ENCODE measurements at places on chromosomes 3 and 15.

GRCh38 chr3:8319935-8320634, 181.5 kb upstream of the LMCD1 start:
- no peak for DNase-seq

GRCh38 chr15:51798281-51798680, 31.2 kb upstream of the TMOD3 start:
- no peak for DNase-seq

DNA sequence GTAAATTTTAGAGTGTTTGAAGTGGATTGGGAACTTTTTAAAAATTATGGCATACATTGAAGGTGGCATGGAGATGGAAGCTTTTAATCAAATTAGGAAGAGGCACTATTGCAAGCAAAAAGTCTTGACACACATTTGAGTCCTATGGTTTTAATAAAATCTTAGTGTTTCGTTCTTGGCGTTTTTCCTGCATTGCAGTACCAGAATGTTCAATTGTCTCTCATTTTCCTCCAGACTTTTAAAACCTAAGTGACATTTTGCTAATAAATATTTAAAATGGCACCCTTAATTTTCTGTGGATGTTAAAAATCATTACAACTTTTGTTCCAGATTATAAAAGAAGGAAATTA, 2.2 kb downstream of the TGFBR2 start:
- no peak for DNase-seq

DNA sequence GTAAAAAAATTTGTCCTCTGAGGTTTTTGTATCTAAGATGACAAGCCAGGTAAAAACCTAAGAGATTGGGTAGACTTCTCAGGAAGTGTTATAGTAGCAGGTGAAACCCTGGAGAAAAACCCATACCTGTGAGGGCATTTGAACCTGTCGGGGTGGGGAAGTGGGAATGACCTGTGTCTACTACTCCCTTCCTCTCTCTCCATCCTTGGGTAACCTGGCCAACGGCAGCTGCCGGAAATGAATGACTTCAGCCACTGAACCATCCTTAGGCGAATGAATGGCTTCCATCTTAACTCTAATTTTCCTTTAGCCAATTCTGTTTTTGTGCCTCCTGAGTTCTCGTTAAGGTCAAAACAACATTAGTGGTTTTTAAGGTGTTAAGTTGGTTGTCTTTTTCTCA, 16.8 kb downstream of the GPR15 start:
- DNase-seq = no peak

DNA sequence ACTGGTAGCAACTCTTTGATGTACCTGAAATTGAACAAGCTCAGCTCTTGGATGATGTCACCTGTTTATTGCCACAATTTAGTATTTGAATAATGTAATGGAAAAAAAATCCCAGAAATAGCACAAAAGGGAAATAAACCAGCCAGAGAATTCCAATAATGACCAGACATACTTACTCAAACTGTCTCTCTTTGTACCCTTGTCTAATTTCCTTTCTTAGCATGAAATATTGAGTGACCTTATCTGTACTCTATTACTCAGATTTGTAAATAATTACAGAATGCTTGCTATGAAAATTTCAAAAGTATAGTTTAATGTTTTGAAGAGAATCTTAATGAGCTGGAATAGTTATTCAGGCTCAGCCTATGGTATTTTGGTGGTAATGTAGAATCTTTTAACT, 555.4 kb upstream of the SGO1 start:
- DNase-seq = no peak

DNA sequence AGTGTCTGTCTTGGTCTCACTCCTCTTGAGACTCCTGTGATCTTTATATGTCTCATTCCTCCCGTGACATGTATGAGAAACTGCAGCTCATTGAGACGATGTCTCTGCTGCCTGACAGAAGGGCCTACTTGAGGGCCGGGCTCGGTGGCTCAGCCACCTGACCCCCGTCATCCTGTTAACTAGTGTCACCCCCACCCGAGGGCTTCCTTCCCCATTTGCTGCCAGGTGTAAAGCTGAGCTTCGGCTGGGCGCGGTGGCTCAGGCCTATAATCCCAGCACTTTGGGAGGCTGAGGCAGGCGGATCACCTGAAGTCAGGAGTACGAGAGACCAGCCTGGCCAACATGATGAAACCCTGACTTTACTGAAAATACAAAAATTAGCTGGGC, 12.7 kb downstream of the SEMA4B start:
- DNase-seq = no peak

- DNase-seq = no peak
These were observed 848.6 kb downstream of the ROBO1 start for GRCh38 chr3:78919021-78919755.

DNA sequence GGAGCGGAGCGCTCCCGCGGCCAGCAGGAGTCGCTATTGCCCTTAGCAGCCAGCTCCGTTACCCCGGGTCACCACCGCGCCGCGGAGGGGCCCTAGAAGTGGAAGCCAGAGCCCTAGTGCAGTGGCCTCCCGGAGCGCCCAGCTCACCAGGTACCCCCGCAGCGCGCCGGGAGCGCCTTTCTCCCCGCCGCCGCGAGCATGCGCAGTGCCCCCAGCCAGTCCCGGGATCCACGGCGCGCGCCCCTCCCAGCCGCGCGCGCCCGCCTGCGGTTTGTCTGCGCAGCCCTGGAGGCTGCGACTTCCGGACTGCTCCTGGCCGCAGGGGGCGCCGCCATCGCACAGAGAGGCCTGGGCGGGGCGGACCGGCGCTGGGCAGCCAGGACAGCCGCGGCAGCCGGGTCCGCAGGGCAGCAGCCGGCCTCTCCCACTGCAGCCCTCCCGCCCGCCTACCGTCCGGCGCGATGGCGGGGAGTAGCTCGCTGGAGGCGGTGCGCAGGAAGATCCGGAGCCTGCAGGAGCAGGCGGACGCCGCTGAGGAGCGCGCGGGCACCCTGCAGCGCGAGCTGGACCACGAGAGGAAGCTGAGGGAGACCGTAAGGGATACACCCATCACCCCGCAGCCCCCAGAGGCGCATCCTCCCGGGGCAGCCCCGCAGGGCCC, 5.7 kb downstream of the TPM1 start:
- peak; percentile 88 for DNase-seq

- no peak for DNase-seq
These were observed 188.3 kb upstream of the EOMES start for GRCh38 chr3:27910456-27910855.

- DNase-seq = no peak
These were observed 272.1 kb downstream of the SI start for GRCh38 chr3:164806188-164806587.

GRCh38 chr15:54772663-54773062, 424.1 kb downstream of the RSL24D1 start:
- no peak for DNase-seq

DNA sequence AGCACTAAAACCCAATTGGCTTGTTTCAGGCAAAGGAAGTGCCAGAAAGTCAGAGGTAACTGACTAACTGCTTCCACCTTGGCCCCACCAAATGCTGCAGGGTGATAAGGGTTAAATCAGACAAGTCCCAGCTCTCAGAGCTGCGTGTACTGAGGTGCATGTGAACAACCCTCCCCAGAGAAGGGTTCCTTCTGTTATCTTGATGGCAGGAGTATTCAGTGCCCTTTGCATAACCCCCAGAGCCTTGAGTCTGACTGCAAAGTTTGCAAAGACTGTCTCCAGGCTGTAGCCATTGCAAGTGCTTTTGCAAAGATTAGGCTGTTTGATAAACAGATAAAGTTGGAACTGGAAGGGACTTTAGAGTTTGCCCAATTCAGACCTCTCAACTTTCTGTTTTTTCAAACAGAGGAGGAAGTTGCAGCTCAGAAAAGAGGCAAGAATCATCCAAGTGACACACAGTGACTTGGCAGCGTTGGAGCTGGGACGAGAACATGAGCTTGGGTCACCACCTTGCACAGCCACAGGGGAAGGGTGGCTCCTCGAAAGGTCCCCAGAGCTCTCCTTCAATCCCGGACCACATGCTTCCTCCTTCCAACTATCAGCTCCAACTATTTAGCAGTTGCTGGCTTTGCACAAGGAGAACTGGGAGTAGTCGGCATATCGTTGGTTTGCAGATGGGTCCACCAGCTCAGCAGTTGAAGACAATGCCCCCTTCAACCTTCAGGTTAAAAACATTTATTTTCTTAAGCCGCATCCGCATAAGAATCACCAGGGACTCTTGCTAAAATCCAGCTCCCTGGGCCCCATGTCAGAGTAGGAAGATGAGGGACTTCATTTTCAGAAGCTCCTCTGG, 224.8 kb upstream of the HES1 start:
- no peak for DNase-seq
